ENCODE measurements at places on chromosomes 1 and 21.

GRCh38 chr1:161200992-161201835 is 953 bp upstream of the NDUFS2 start:
- DNase-seq = peak; percentile 54

DNA sequence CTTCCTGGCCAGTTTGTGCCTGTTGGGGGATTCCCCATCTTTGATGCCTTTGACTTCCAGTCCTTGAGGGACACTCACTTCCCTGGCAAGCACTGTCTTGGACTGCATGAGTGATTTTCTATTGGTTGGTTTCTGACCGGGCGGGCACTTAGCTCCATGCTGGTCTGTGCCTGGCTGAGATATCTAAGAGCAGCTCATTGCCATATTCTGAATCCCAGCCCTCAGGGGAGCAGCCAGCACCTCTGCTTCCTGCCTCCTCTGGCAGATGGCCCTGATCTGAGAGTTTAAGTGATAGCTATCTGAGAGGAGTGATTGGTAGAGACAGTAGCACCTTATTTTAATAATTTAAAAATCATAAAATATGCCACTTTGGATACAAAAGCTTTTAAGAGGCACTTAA is 52.5 kb downstream of the DISC1 start:
- DNase-seq = no peak

DNA sequence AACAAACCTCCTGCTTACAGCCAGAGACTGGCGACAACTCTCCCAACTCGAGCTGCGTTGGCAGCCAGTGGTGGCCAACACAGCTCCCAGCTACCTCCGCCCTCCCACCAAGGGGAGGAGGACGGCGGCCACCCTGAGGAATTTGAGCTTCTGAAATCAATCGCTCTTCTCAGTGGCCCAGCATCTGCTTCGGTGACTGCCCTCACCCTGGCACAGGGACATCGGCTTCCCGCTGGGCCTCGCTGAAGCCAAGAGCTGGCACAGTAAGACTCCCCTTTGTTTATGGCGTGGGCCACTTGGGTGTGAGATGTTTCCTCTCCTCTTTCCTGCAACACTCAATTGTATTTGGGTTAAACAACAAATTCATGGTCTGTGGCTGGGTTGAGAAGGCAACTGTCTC is 136.2 kb downstream of the ZBTB18 start:
- peak; percentile 6 for DNase-seq

DNA sequence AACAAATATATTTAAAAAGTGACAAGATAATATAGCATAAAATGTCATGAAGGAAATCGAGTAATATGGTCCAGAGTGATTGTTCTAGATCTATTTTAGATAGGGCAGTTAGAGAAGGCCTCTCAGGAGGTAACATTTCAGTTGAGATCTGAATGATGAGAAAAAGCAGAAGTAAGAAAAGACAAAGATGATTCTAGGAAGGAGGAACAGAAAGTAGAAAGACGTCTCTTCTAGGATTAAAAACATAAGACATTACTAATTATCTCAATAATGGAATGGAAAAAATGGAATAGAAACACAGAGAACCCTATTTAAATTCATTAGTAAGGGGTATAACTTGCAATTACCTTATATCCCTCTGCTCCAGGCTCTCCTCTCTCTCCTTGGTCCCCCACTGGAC is 130.0 kb upstream of the ZNHIT6 start:
- DNase-seq = no peak

- DNase-seq = no peak
Observed at GRCh38 chr1:54336116-54336515, 70.1 kb downstream of the SSBP3 start.

DNA sequence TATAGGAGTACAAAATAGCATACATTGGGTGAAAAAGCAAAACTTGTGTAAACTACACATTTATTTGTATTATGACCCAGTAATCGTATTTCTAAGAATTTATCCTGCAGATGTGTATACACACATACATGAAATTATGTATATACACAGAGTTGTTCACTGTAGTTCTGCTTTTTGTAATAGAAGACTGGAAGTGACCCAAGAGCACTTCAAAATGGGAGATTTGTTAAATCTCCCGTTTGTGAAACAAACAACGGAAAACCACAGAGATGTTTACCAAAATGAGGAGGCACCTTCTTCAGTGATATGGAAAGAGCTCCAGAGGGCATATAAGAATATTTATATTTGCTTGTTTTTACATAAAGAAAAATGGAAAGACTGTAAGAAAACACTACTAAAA is 18.0 kb upstream of the MNDA start:
- no peak for DNase-seq

DNA sequence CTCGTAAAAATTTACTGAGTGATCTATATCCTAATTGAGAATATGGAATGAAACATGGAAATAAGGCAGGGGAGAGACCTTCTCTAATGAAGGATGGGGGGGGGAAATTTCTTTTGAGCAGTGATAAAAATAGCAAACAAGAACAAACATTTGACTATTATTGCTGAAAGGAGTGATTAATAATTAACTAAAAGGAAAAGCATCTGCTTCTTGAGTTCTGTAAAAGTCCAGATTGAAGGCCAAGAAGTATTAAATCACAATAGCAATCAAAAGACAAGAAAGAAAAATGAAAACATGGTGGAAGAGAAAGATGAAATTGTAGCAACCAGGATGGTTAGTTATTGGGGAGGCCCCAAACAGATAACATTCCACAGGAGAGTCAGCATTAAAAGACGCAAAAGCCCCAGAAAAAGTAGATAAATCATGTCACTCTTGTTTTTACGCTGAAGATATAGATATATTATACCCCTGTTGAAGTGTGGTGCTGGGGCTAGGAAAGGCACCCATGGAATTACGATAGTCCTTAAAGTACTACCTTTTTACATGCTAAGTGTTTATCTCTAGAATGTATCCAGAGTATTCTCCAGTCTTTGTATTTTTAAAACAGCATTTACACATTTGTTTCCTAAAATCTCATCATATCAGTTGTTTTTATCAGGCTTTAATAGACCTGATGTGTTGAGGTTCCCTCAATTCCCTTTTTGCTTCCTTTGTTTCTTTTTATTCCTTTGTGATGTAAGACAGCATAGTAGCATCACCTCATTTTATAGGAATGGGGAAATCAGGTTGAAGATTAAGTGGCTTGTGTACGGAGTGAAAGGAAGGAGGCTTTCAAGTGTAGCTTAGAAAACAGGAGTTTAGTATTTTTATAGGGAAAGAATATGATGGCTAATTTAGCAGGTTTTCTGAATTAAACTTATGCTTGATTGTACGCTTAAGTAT is 28.9 kb downstream of the DISP1 start:
- DNase-seq = no peak

- no peak for DNase-seq
Observed at GRCh38 chr1:225580238-225581099, 72.5 kb downstream of the ENAH start.

DNA sequence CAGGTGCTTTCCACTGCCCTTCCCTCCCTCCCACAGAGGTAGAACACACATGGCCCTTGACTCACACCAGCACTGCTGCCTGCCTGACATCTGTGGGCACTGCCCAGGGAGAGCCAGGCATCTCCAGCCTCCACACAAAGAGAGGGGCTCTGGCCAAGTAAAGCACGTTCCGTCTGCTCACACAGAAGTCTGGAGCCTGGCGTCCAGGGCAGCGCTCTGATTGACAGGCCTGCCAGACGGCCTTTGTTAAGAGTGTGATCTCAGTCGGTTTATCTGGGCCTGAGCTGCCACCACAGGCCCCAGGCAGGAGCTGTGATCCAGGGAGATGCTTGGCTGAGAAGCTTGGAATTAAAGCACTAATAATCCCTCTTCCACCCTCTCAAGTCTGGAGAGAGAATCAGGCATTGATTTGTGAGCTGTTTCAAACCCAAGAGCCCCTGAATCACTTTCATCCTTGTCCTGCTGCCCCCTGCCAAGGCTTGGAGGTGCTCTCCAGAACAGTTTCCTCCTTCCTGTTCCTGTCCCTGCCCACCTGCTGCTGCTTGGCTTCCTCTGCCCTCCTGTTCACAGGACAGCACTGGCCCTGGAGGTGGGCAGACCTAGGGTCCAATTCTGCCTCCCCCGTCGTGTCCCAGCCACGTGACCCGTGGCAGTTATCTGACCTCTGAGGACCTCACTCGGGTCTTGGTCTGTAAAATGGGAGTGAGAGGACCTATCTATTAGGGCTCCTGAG is 3.7 kb downstream of the DMRTB1 start:
- DNase-seq = no peak

- peak; percentile 44 for DNase-seq
Observed at GRCh38 chr1:19661721-19662228, 2.9 kb upstream of the HTR6 start.

- DNase-seq = no peak
Observed at GRCh38 chr21:34599534-34600101, 15.3 kb downstream of the RCAN1 start.

Measured in hippocampal formation (tissue), 2 donors.